ENCODE measurements at places on chromosomes 7 and 10. TPM values are rescaled to one million over a fixed set of nuclear protein-coding genes. Genes with fewer than 3 reads are reported as not detected.

GRCh38 chr10:63331586-63331985, 134.2 kb downstream of the JMJD1C start:
- no peak for DNase-seq

GRCh38 chr10:34781711-34782110, 33.4 kb downstream of the PARD3 start:
- DNase-seq, result no peak

The C10orf143 gene
- total RNA-seq, result 2.5 TPM

DNA sequence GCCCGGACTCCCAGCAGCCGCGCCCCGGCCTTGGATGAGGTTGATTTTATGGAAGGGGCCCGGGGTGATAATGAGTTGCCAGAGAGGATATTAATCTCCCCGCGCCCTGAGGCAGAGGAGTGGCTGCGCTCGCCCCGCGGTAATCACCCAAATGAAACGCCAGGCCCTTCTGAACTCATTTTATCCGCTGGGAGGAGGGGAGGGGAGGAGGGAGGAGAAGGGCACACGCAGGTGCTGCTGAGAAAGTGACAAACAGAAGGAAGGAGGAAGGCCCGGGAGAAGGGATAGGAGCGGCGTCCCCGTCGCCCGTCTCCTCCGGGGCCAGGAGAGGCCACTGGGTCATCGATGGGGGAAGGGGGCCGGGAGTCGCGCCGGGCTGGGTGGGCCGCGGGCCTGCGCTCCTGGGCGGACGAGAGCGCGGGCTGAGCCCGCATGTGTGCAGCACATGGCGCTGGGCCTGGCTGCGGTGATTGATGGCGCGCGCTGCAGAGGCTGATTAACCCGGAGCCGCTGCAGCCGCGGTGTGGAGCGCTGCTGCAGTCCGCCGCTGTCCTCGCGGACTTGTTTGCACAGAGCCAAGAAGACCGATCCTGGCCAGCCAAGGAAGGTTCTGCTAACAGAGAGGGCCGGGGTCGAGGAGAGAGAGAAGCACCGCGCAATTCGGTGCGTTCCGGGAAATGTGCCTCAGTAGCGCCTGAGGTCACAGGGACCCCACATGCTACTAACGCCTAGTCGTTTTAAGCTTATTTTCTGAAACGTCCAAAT, 6.5 kb downstream of the MNX1 start:
- no peak for DNase-seq

DNA sequence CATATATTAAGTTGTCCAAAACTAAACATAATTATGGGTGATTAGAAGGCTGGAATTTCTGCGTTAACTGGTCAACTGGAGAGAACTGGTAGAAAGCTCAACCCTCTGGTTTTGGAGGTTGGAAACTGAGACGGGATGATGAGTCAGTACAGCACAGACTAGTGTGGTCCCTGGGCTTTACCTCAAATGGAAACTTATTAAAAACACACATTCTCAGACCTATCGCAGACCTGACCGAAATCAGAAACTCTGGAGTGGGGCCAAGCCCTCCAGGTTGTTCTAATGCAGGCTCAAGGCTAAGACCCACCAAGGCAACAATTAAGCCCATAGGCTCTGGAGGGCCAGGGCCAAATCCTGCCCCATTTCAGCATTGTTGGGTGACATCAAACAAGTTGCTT, 136.9 kb downstream of the KCNMA1 start:
- DNase-seq, result no peak

GRCh38 chr10:124515244-124515970, 53.8 kb downstream of the LHPP start:
- no peak for DNase-seq

DNA sequence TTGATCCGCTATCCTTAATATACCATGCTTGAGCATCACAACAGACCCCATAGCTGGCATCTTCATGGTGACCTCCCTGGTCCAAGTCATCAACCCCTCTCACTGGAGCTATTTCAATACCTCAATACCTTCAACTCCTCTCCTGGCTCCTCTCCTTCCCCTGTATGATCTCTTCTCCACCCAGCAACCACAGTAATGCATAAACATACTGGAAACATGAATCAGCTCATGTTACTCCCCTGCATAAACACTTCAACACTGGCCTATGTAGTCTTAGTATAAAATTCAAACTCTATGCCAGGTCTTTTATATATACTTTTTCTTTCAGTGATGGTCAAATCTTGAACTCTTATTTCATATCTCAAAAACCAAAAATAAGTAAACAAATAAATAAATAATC, 31.8 kb upstream of the TMEM273 start:
- no peak for DNase-seq

The VPS37D gene
- 0.33 TPM for total RNA-seq

DNA sequence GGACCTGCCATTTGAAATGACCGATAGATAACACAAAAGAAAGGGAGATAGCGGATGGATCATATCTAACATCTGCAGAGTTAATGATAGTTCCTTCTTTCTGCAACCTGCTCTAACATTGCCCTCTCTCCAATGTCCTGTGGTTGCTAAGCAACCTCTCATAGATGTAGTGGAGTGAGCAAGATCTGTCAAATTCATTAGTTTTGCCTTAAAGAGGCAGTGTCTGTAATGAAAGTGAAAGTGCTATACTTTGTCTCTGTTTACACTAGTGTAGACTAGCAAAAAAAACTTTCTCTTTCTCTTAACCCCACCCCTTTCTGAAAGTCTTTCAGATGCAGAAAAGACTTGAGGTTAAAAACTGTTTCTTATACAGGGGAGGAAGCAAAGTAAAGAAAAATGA, 1196.9 kb downstream of the SORCS3 start:
- DNase-seq, result no peak

GRCh38 chr10:110414548-110415309, 83.0 kb upstream of the DUSP5 start:
- DNase-seq, result peak; percentile 95

The ADO gene
- 22.2 TPM for total RNA-seq

DNA sequence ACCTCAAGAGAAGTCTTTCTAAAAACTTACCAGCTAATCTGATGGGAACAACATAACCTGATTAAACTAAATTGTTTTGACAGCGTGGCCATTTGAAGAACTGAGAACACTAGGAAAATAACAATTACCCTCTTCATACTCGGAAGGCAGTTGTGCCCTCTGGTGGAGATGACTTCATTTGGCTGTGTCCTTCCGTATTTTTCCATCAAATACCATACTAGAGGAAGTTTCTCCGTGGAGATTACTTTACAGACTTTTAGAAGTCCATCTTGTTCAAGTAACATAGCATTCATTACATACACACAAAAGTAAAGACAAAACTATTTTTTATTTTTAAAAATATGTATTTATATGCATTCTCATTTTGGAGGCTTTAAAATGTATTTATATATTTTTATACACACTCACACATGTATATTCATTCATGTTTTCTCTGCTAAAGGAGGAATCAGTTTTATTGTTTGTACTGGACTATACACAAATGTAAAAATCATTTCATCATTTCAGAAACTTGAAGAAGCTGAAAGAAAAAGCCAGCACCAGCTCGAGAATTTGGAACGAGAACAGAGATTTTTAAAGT, 25.2 kb downstream of the SMNDC1 start:
- DNase-seq, result peak; percentile 44

GRCh38 chr10:82391971-82392370, 517.0 kb downstream of the NRG3 start:
- no peak for DNase-seq

The ITGA8 gene
- total RNA-seq, result not detected

GRCh38 chr10:94938383-94938782, at the start of gene CYP2C9:
Gene CYP2C9, plus strand, starts transcription at chr10:94938658. Its CDS starts 25 bp downstream, at chr10:94938683.
- no peak for DNase-seq

DNA sequence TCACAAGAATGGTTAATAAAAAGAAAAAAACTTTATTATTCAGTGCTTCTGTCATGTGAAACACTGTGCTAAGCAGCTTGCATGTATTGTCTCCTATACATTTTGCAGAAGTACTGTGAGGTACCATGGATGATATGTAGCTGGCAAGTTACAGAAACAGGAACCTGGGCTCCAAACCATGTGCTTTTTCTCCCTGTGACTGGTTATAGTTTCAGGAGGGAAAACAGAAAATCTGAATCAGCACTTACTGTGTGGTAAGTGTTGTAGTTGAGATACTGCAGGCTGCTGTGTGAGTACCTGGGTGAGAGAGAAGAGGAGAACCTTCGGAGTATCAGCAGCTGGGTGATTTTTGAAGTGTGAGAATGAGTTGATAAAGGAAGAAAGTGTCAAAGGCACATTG, 285.0 kb downstream of the SUGCT start:
- DNase-seq, result no peak

DNA sequence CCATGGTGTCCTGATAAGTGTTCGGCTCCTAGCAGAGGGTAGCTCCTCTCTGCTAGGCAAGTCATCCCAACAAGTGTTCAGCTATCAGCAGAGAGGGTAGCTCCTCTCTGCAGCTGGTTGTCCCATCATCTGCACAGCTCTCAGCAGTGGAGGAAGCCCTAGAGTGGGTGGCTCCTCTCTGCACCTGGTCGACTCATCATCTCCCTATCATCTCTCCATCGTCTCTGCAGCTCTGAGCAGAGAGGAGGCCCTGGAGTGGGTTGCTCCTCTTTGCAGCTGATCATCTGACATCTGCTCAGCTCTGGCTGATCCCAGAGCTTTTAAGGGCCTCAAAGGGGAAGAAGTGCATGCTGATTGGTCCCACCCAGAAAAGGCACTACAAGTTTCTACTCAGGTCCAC, 199.9 kb upstream of the KMT2E start:
- no peak for DNase-seq
